ENCODE measurements at places on chromosomes 16 and 17. TPM values are rescaled to one million over a fixed set of nuclear protein-coding genes. Genes with fewer than 3 reads are reported as not detected.

GRCh38 chr17:50797135-50797810 is 30.0 kb upstream of the ANKRD40CL start:
- H3K4me1 ChIP-seq: no peaks in the 10 kb centered on the region
- DNase-seq: no peak
- no peaks in the 10 kb centered on the region for H3K27me3 ChIP-seq
- H3K36me3 ChIP-seq: no peaks in the 10 kb centered on the region
- no peak overlapping the region for H3K27ac ChIP-seq

The FTSJ3 gene
- total RNA-seq: 48.4 TPM

- H3K27ac ChIP-seq: no peak overlapping the region
- H3K4me1 ChIP-seq: peaks cover 10% of the 10 kb centered on the region
- H3K4me3 ChIP-seq: no peak overlapping the region
- no peaks in the 10 kb centered on the region for H3K27me3 ChIP-seq
- no peak for DNase-seq
Measured at GRCh38 chr17:34398990-34399389, 36.0 kb upstream of the CCL1 start.

The PLEKHG4 gene
- 17.1 TPM for total RNA-seq

- DNase-seq: peak; percentile 49
- no peaks in the 10 kb centered on the region for H3K27me3 ChIP-seq
- H3K4me1 ChIP-seq: peaks cover 24% of the 10 kb centered on the region
- no peak overlapping the region for H3K27ac ChIP-seq
- no peaks in the 10 kb centered on the region for H3K36me3 ChIP-seq
Measured at GRCh38 chr17:73324711-73325526, 13.1 kb upstream of the CDC42EP4 start.

DNA sequence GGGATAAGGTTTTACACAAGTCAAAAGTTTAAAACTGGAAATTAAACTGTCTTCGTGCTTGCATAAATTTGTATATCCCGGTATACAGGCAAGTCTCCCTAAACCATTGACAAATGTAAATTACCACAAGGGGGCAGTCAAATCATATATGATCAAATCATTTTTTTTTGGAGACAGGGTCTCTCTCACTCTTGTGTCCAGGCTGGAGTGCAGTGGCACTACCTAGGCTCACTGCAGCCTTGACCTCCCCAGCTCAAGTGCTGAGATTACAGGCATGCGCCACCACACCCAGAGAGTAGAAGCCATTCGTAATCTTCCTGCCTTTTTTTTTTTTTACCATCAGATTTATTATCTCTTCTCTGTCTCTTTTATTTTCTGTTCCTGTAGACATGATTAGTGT is 18.5 kb downstream of the TOP2A start:
- H3K36me3 ChIP-seq: peaks cover 99% of the 10 kb centered on the region
- no peak overlapping the region for H3K4me3 ChIP-seq
- H3K27ac ChIP-seq: no peak overlapping the region
- no peaks in the 10 kb centered on the region for H3K4me1 ChIP-seq
- H3K27me3 ChIP-seq: no peaks in the 10 kb centered on the region

DNA sequence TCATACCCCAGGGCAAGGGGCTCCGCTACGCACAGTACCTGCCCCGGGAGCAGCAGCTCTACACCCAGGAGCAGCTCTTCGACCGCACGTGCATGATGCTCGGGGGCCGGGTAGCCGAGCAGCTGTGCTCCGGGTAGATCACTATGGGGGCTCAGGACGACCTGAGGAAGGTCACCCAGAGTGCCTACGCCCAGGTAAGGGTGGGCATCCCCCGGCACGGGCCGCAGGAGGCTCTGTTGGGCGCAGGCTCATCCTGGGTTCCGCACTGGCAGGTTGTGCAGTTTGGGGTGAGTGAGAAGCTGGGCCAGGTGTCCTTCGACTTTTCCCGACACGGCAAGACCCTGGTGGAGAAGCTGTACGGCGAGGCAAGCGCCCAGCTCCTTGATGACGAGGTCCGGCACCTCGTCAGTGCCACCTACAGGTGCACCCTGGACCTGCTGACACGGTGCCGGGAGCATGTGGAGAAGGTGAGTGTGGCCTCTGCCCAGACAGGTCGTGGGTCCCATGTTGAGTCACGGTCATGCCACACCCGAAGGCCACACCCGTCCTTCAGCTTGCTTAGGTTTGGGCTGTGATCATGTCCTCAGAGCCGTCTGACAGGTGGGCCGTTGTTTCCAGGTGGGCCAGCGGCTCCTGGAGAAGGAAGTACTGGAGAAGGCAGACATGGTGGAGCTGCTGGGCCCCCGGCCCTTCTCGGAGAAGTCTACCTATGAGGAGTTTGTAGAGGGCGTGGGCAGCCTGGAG is 19.3 kb downstream of the DBNDD1 start:
- peaks cover 8% of the 10 kb centered on the region for H3K36me3 ChIP-seq
- no peak for DNase-seq
- H3K4me3 ChIP-seq: no peak overlapping the region
- no peaks in the 10 kb centered on the region for H3K27me3 ChIP-seq
- H3K27ac ChIP-seq: no peak overlapping the region

The ODAD4 gene
- total RNA-seq: 1.8 TPM

DNA sequence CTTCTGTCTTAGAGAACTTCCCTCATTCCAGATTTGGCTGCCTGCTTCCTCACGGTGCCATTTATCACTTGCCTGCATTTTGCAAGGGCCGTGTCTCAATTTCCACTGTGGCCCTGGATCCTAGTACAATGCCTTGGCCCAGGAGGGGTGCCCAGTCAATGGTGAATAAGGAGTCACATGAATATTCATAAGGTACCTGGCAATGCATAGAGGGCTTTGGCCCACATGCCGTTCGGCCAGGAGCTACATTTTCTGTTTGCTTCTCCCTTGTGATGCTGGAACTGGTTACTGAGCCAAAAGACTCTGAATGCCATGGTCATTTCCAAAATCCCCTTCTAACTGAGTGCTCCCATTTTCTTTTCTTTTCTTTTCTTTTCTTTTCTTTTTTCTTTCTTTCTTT is 4.8 kb upstream of the PIRT start:
- no peaks in the 10 kb centered on the region for H3K36me3 ChIP-seq
- no peaks in the 10 kb centered on the region for H3K27me3 ChIP-seq
- peaks cover 26% of the 10 kb centered on the region for H3K4me1 ChIP-seq
- no peak overlapping the region for H3K4me3 ChIP-seq
- peak; percentile 40 for DNase-seq

DNA sequence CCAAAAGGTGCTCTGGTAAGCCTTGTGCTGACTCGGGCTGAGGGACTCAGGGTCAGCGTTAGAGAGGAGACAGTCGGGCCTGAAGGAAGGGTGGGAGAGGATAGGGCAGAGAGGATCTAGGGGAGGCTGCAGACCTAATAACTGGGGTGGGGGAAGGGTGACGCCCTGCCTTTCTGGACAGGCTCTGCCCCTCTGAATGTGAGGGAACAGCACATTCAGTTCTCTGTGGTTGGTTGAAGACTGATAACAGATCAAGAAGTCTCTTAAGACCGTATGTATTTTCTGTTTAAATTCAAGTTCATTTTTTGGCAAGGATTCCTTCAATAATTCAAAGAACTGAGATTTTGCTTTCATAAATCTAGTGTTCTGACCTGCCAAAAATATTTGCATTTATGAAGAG is 56.2 kb upstream of the TEKT3 start:
- DNase-seq: no peak
- no peak overlapping the region for H3K27ac ChIP-seq
- no peak overlapping the region for H3K4me3 ChIP-seq
- H3K36me3 ChIP-seq: no peaks in the 10 kb centered on the region
- H3K4me1 ChIP-seq: no peaks in the 10 kb centered on the region

- H3K4me1 ChIP-seq: no peaks in the 10 kb centered on the region
- H3K36me3 ChIP-seq: peaks cover 30% of the 10 kb centered on the region
- H3K27ac ChIP-seq: peak overlapping the region; percentile 76
- no peak for DNase-seq
- H3K4me3 ChIP-seq: no peak overlapping the region
Measured at GRCh38 chr16:69363281-69363717, 11.7 kb upstream of the TMED6 start.

GRCh38 chr17:76366247-76366646 is 12.5 kb upstream of the PRPSAP1 start:
- peak; percentile 55 for DNase-seq
- H3K27me3 ChIP-seq: no peaks in the 10 kb centered on the region
- H3K27ac ChIP-seq: peak overlapping the region; percentile 45
- no peak overlapping the region for H3K4me3 ChIP-seq
- H3K4me1 ChIP-seq: peaks cover 14% of the 10 kb centered on the region

- H3K27me3 ChIP-seq: no peaks in the 10 kb centered on the region
- H3K4me3 ChIP-seq: no peak overlapping the region
- no peaks in the 10 kb centered on the region for H3K36me3 ChIP-seq
- DNase-seq: no peak
Measured at GRCh38 chr17:266219-266618, 84.8 kb upstream of the DOC2B start.

GRCh38 chr17:381941-382643 is 29.5 kb upstream of the RPH3AL start:
- H3K4me3 ChIP-seq: no peak overlapping the region
- DNase-seq: no peak

The ABCC3 gene
- total RNA-seq: not detected

DNA sequence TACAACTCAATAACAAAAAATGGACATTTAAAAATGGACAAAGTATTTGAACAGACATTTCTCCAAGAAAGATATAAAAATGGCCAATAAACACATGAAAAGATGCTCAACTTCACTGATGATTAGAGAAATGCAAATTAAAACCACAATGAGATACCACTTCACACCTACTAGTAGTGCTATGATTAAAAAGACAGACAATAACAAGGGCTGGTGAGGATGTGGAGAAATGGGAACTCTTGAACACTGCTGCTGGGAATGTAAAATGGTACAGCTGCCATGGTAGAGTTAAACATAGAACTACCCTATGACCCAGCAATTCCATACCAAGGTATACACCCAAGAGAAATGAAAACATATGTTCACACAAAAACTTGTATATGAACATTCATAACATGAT is 24.9 kb downstream of the CFAP97D1 start:
- H3K36me3 ChIP-seq: no peaks in the 10 kb centered on the region
- no peak for DNase-seq
- H3K27ac ChIP-seq: 0 out of 2 replicates have a peak overlapping the region, but pooled peaks have one; percentile 79
- peaks cover 37% of the 10 kb centered on the region for H3K4me1 ChIP-seq

- no peaks in the 10 kb centered on the region for H3K36me3 ChIP-seq
- H3K27me3 ChIP-seq: no peaks in the 10 kb centered on the region
- no peak for DNase-seq
- H3K4me3 ChIP-seq: no peak overlapping the region
Measured at GRCh38 chr17:28020515-28020914, 22.0 kb upstream of the NLK start.

GRCh38 chr17:78785663-78786057 is 3.6 kb upstream of the CYTH1 start:
- peak; percentile 45 for DNase-seq
- H3K27ac ChIP-seq: no peak overlapping the region
- no peak overlapping the region for H3K4me3 ChIP-seq
- peaks cover 9% of the 10 kb centered on the region for H3K4me1 ChIP-seq

DNA sequence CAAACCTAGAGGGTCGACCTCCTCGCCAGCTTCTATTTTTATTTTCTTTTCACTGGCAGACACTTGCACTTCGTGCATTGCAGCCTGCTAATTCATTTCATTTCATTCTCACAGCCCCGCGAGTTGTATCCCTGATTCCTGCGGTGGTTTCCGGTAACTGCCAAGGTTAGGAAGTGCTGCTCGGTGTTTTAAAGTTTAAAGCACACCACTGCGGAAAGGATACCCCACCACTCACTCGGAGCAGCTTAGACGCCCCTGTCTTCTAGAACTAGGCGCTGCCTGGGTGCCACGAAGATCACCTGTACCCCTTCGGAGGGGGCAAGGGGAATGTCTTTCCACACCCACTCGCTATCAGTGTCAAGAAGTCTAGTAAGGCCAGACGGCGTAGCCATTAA is 509 bp downstream of the CNEP1R1 start:
- peak overlapping the region; percentile 95 for H3K4me3 ChIP-seq
- DNase-seq: no peak
- peaks cover 6% of the 10 kb centered on the region for H3K4me1 ChIP-seq
- H3K27me3 ChIP-seq: no peaks in the 10 kb centered on the region

The SERPINF2 gene
- 0.66 TPM for total RNA-seq

The KRT15 gene
- 0.03 TPM for total RNA-seq

The RNF135 gene
- total RNA-seq: 3.7 TPM

- no peaks in the 10 kb centered on the region for H3K27me3 ChIP-seq
Measured at GRCh38 chr16:85270374-85270773, 158.1 kb upstream of the CIBAR2 start.

GRCh38 chr17:40936976-40937375 is 470 bp downstream of the KRT23 start:
- peak; percentile 20 for DNase-seq
- no peaks in the 10 kb centered on the region for H3K36me3 ChIP-seq
- no peaks in the 10 kb centered on the region for H3K4me1 ChIP-seq
- no peak overlapping the region for H3K27ac ChIP-seq

The PDILT gene
- not detected for total RNA-seq

The KRT33A gene
- total RNA-seq: not detected

- H3K36me3 ChIP-seq: no peaks in the 10 kb centered on the region
- H3K4me3 ChIP-seq: no peak overlapping the region
- H3K4me1 ChIP-seq: no peaks in the 10 kb centered on the region
- H3K27me3 ChIP-seq: no peaks in the 10 kb centered on the region
- H3K27ac ChIP-seq: no peak overlapping the region
- DNase-seq: no peak
Measured at GRCh38 chr16:66116163-66117002, 250.1 kb upstream of the CDH5 start.

The MYLK3 gene
- 0.63 TPM for total RNA-seq

GRCh38 chr16:11596572-11597226 is 10.0 kb upstream of the LITAF start:
- no peaks in the 10 kb centered on the region for H3K27me3 ChIP-seq
- H3K4me3 ChIP-seq: no peak overlapping the region
- H3K4me1 ChIP-seq: peaks cover 32% of the 10 kb centered on the region
- no peak overlapping the region for H3K27ac ChIP-seq
- no peaks in the 10 kb centered on the region for H3K36me3 ChIP-seq
- peak; percentile 60 for DNase-seq

DNA sequence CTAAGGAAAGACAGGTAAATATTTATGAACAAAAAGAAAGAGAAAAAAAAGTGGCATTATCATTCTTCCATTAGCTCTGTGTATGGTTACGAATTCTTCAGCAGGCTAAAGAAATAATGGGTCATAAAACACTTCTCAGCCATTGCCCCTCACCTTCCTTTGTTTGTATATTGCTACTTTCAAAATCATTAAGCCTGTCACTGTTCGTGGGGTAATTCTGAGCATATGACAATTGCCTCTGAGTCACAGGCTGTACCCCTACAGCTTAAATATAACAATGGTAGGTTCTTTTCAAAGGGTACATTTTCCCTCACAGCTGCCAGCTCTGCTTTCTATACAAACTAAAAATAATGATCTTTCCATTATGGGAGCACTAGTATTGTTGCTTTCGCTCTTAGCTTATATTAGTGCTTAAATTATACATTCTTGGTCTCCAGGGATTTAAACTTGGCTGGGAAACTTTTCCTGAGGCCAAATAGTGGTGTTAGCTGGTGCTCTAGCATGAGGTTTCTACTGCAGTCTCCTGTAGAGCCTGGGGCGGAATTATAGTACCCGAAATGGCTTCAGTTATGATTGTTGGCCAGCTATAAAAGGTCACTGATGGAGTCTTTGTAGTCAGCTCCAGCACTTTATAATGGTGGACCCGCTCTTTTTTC is 74.7 kb upstream of the CDH11 start:
- H3K27me3 ChIP-seq: no peaks in the 10 kb centered on the region
- H3K4me3 ChIP-seq: no peak overlapping the region
- DNase-seq: no peak
- H3K4me1 ChIP-seq: no peaks in the 10 kb centered on the region

- no peaks in the 10 kb centered on the region for H3K36me3 ChIP-seq
- H3K27ac ChIP-seq: 0 out of 2 replicates have a peak overlapping the region, but pooled peaks have one; percentile 63
- no peak overlapping the region for H3K4me3 ChIP-seq
- DNase-seq: no peak
- H3K27me3 ChIP-seq: no peaks in the 10 kb centered on the region
Measured at GRCh38 chr16:81491541-81492188, 47.1 kb downstream of the CMIP start.

The RAB26 gene
- total RNA-seq: 4.1 TPM

The TPSB2 gene
- not detected for total RNA-seq

The PRSS53 gene
- total RNA-seq: 2.7 TPM

Measured in GM23338 (cell line).